Common myeloid progenitor, CD34-positive (primary cell): ENCODE measurements at places on chromosomes 3 and 15.
A peak's percentile ranks its signal among the peaks of the same experiment; 100 is the strongest.

DNA sequence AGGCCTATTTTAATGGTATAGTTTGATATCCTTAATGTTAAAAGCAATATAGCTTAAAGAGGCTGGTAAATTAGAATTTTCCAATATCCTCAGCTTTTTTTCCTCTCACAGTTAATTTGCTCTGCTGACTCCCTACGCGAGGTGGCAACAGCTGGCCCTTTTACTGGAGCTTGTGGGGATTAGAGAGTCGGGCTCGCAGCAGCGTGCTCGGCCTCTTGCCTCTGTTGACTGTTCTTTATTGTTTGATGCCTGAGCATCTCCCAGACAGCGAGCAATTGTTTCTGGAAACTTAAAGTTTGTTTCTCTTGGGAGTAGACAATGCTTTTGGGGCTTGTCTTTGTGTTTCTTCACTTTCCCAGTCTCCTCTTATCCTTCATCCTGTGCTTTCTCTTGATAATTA, 80.8 kb downstream of the OPA1 start:
- H3K4me3 ChIP-seq = no peak overlapping the region
- H3K36me3 ChIP-seq = peaks cover 18% of the 10 kb centered on the region
- no peaks in the 10 kb centered on the region for H3K4me1 ChIP-seq

DNA sequence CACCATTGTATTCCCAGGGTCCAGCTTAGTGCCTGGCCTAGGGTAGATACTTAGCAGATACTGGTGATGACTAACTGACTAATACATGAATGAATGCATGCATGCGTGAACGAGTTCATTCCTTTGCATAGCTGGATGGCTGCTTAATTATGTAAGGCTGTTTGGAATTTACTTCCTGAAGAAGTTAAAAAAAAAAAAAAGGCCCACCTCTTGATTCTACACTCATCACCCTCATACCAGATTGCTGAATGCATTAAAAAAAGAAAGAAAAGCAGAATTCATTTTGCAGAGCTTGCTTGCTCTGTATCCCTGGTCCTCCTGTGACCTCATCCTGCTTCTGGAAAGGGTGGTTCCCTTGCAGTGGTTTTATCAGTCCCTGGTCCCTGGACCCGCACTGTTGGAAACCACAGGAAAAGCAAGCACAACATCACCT, 277.6 kb upstream of the CFAP20DC start:
- DNase-seq = no peak
- no peak overlapping the region for H3K4me3 ChIP-seq
- H3K27ac ChIP-seq = no peak overlapping the region
- no peaks in the 10 kb centered on the region for H3K4me1 ChIP-seq
- no peaks in the 10 kb centered on the region for H3K36me3 ChIP-seq

DNA sequence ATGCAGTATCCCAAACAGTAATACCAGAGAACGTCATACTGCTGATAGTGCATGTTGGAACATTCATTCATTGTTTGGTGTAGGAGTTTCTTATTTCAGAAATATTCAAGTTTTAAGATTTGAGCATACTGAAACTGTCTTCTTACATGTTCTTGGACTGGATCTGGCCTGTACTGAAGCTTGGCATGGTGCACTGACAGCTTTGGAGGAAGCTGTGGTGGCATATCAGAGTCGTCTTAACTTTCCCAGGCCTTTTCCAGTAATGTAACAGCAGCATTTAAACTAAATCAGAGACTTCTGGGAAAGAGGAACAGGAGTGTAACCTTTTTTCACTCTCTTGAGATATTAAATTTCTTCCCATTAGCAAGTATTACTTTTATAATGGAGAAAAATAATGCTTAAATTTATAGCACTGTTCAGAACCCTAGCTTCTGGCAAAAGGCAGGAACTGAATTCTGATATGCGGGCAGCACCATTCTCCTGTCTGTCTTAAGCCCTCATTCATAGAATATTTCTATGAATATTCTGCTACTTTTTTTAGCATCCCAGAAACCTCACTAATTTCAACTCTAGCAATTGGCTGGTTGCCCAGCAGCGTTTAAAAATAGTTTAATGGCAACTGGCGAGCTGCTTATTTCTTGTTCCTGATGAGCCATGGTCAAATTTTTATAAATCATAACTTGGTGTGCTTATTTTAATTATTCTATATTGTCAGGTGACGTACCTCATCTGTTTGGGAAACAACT, 31.1 kb downstream of the DNAJC13 start:
- H3K27me3 ChIP-seq = no peaks in the 10 kb centered on the region
- no peak overlapping the region for H3K27ac ChIP-seq
- H3K4me3 ChIP-seq = peak overlapping the region; percentile 10
- peaks cover 9% of the 10 kb centered on the region for H3K36me3 ChIP-seq

DNA sequence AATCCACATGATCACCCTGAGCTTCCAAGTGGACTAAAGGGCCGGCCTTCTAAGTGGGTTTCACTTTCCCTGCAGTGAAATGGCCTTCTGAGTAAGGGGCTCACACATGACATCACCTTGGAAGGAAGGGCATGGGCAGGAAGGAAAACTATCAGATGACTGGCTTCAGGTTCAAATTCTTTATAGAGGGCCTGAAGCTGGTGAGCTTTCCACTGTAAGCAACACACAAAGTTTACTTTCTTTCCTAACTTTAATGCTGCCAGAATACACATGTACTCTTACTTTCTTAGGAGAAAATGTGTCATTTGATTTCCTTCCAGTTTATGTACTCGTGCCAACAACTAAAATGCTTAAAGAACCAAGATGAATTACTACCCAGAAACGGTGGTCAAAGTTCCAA, 475.6 kb downstream of the FOXP1 start:
- H3K27me3 ChIP-seq = no peaks in the 10 kb centered on the region
- no peak overlapping the region for H3K27ac ChIP-seq
- no peak for DNase-seq
- peaks cover 8% of the 10 kb centered on the region for H3K4me1 ChIP-seq
- H3K4me3 ChIP-seq = no peak overlapping the region

GRCh38 chr3:150729682-150730360, 26.1 kb upstream of the ERICH6 start:
- H3K4me3 ChIP-seq = no peak overlapping the region
- H3K4me1 ChIP-seq = peaks cover 7% of the 10 kb centered on the region
- no peaks in the 10 kb centered on the region for H3K36me3 ChIP-seq
- DNase-seq = peak; percentile 63
- no peaks in the 10 kb centered on the region for H3K27me3 ChIP-seq
- no peak overlapping the region for H3K27ac ChIP-seq

- H3K36me3 ChIP-seq = peaks cover 9% of the 10 kb centered on the region
- H3K4me3 ChIP-seq = no peak overlapping the region
Measured at GRCh38 chr3:58391156-58391865, 42.3 kb downstream of the PDHB start.

DNA sequence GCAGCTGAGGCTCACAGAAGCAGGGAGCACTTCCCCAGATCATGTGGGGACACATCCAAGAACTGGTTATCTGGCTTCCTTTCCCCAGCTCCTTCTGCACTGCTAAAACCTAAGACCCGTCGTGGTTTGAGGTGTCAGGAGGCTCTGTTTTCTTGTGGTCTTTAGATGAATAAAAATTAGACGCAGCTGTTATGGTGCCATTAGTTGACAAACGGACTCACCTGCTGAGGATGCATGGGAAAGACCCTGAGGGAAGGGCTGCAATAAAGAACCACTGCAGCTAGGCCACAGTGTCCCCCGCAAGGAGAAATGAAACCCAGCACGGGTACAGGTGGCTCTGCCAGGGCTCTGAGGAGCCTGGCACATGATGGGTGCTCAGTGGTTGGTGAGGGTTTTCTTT, 99.4 kb downstream of the IQSEC1 start:
- no peak for DNase-seq
- H3K27me3 ChIP-seq = no peaks in the 10 kb centered on the region
- H3K4me1 ChIP-seq = no peaks in the 10 kb centered on the region

GRCh38 chr3:150787741-150788370, 24.9 kb upstream of the SIAH2 start:
- no peak overlapping the region for H3K27ac ChIP-seq
- peaks cover 2% of the 10 kb centered on the region for H3K27me3 ChIP-seq
- H3K36me3 ChIP-seq = no peaks in the 10 kb centered on the region
- no peaks in the 10 kb centered on the region for H3K4me1 ChIP-seq
- H3K4me3 ChIP-seq = no peak overlapping the region

DNA sequence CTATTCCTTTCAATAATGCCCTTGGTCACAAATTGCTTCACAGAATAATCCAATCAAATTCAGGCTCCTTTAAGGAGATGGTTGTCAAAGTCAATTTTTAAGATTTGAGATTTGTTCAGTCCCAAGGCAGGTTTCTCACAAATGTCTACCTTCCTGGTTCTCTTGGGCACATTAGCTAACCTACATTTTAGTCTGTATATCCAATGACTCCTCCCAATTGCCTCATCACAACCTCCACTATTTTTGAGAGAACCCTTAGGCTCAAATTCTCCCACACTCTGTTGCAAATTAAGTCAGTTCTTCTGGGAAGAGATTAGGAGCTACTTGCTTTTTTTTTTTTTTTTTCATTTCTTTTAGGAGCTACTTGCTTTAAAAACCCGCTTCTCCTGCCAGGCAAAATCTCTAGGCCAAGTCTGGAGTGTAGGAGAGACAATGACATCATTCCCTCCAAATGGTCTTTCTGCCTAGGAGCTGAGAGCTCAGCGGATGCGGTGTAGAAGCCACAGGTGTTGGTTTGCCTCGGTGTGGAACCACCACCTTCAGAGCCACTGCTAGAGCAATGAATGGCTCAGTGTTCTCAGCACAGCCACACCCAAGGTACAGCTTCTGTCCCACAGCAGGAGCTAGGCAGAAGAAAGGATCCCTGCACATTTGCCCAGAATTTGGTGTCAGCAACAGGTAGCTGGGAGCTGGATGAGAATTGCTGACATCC, 10.0 kb upstream of the INO80 start:
- H3K36me3 ChIP-seq = no peaks in the 10 kb centered on the region
- no peak overlapping the region for H3K27ac ChIP-seq
- H3K27me3 ChIP-seq = no peaks in the 10 kb centered on the region
- H3K4me3 ChIP-seq = no peak overlapping the region
- no peak for DNase-seq

GRCh38 chr3:32310918-32311839, 72.7 kb downstream of the CMTM8 start:
- no peaks in the 10 kb centered on the region for H3K36me3 ChIP-seq
- H3K4me1 ChIP-seq = peaks cover 12% of the 10 kb centered on the region
- H3K27me3 ChIP-seq = no peaks in the 10 kb centered on the region
- no peak for DNase-seq
- no peak overlapping the region for H3K4me3 ChIP-seq

GRCh38 chr3:11720917-11721411, 77.2 kb upstream of the VGLL4 start:
- no peaks in the 10 kb centered on the region for H3K36me3 ChIP-seq
- H3K27me3 ChIP-seq = no peaks in the 10 kb centered on the region
- peak overlapping the region; percentile 88 for H3K4me3 ChIP-seq
- no peak overlapping the region for H3K27ac ChIP-seq
- peaks cover 5% of the 10 kb centered on the region for H3K4me1 ChIP-seq

- H3K36me3 ChIP-seq = no peaks in the 10 kb centered on the region
- no peak overlapping the region for H3K4me3 ChIP-seq
- H3K27ac ChIP-seq = no peak overlapping the region
- H3K27me3 ChIP-seq = no peaks in the 10 kb centered on the region
Measured at GRCh38 chr15:54594115-54594514, 602.6 kb downstream of the RSL24D1 start.

- no peaks in the 10 kb centered on the region for H3K36me3 ChIP-seq
- no peak for DNase-seq
- H3K27ac ChIP-seq = no peak overlapping the region
Measured at GRCh38 chr3:195403841-195404408, 38.9 kb downstream of the ACAP2 start.

DNA sequence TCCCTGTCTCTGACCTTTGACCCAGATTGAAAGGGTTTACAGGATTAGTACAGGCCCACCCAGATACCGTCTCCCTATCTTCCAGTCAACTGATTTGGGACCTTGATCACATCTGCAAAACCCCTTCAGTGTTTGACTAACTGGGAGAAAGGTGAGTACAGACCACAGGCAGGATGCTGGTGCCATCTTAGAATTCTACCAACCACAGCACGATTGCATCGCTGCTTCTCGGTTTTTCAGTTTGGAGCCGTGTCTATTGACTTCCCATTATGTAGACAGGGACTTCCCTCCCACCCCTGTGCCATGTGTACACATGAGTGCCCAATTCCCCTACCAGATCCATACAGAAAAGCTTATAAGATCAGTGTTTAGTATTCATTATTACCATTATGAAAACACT, 6.6 kb upstream of the KLF13 start:
- H3K27ac ChIP-seq = no peak overlapping the region
- DNase-seq = no peak
- H3K4me1 ChIP-seq = peaks cover 24% of the 10 kb centered on the region
- H3K27me3 ChIP-seq = no peaks in the 10 kb centered on the region

- no peak overlapping the region for H3K27ac ChIP-seq
- H3K4me1 ChIP-seq = no peaks in the 10 kb centered on the region
- no peak overlapping the region for H3K4me3 ChIP-seq
- no peaks in the 10 kb centered on the region for H3K36me3 ChIP-seq
- no peak for DNase-seq
- no peaks in the 10 kb centered on the region for H3K27me3 ChIP-seq
Measured at GRCh38 chr15:100994597-100995446, 75.7 kb downstream of the LRRK1 start.

GRCh38 chr3:25235466-25235865, 192.6 kb upstream of the RARB start:
- H3K36me3 ChIP-seq = no peaks in the 10 kb centered on the region
- no peaks in the 10 kb centered on the region for H3K4me1 ChIP-seq
- H3K27me3 ChIP-seq = no peaks in the 10 kb centered on the region

DNA sequence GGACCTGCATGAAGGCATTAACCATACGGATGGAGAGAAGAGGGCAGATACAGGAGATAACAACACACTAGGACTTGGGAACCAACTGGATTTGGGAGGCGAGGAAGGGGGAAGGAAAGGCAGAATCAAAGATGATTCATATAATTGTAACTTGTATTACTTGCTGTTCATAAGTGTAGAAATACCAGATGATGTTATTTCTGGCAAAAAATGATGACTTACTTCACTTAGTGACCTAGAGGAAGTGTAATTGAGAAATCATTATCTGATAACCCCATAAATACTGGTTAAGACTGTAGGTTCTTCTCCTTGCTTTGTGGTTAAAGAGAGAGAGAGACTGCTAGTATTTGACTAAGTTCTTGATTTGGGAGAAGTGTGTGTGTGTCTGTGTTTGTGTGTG, 50.5 kb upstream of the GK5 start:
- DNase-seq = peak; percentile 56
- no peak overlapping the region for H3K27ac ChIP-seq
- H3K4me3 ChIP-seq = no peak overlapping the region
- peaks cover 13% of the 10 kb centered on the region for H3K4me1 ChIP-seq

DNA sequence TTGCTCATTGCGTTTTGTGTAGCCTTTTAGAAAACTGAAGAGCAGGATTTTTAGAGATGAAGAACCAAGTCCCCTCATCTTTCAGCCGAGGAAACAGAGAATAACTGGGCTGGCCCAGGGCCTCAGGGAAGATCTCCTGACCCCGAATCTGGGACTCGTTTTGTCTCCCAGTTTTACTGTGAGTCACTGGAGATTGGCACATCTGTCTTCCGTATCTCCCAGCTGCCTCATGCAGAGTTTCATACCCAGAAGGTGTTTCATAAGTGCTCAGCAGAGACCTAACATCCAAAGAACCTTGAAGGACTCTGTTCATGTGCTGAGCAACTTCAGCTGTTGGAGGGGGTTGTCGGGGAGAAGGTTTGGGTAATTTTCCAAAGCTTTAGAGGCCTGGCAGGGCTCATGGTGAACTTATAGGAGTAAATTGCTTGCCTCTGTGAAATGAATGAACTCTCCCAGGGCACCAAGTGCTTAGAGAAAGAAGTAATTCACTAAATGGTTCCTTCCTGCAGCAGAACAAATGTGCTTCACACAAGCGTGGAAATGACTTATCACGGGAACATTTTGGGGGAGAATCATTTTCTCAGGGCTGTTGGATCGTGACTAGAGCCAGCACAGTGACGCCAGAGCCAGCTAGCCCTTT, 121.4 kb downstream of the FAM43A start:
- H3K27me3 ChIP-seq = no peaks in the 10 kb centered on the region
- H3K4me3 ChIP-seq = no peak overlapping the region
- peaks cover 2% of the 10 kb centered on the region for H3K4me1 ChIP-seq
- no peak overlapping the region for H3K27ac ChIP-seq
- no peak for DNase-seq
- H3K36me3 ChIP-seq = no peaks in the 10 kb centered on the region
